ENCODE measurements at places on chromosomes 7 and 10.

DNA sequence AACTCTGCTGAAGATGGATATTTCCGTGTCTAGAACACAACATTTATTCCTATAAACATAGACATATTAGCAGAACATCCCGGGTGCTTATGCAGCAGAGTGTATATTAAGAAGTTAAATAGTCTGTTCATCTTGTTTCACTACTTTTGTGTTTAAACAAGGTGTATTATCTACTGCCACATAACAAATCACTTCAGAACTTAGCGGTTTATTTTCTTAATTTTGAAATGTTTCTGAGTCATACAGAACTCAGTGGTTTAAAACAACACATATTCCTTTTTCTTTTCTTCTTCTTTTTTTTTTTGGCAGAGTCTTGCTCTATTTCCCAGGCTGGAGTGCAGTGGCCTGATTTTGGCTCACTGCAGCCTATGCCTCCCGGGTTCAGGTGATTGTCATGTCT, 25.8 kb downstream of the DENND10 start:
- no peak for DNase-seq

DNA sequence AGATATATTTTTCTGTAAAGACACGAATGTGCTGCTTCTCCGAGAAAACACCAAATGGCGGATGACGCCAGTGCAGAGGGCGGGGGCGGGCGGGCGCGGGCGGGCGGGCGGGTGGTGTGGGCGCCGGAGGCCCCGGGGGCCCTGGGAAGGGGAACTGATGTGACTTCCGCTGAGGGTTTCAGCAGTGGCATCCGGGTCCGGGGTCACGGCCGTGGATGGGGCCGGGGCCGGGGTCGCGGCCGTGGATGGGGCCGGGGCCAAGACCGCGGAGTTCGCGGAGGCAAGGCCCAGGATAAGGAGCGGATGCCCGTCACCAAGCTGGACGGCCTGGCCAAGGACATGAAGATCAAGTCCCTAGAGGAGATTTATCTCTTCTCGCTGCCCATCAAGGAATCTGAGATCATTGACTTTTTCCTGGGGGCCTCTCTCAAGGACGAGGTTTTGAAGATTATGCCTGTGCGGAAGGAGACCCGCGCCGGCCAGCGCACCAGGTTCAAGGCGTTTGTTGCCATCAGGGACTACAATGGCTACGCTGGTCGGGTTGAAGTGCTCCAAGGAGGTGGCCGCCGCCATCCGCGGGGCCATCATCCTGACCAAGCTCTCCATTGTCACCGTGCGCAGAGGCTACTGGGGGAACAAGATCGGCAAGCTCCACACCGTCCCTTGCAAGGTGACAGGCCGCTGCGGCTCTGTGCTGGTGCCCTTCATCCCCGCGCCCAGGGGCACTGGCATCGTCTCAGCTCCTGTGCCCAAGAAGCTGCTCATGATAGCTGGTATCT, 20.3 kb upstream of the IGF2BP3 start:
- no peak for DNase-seq

DNA sequence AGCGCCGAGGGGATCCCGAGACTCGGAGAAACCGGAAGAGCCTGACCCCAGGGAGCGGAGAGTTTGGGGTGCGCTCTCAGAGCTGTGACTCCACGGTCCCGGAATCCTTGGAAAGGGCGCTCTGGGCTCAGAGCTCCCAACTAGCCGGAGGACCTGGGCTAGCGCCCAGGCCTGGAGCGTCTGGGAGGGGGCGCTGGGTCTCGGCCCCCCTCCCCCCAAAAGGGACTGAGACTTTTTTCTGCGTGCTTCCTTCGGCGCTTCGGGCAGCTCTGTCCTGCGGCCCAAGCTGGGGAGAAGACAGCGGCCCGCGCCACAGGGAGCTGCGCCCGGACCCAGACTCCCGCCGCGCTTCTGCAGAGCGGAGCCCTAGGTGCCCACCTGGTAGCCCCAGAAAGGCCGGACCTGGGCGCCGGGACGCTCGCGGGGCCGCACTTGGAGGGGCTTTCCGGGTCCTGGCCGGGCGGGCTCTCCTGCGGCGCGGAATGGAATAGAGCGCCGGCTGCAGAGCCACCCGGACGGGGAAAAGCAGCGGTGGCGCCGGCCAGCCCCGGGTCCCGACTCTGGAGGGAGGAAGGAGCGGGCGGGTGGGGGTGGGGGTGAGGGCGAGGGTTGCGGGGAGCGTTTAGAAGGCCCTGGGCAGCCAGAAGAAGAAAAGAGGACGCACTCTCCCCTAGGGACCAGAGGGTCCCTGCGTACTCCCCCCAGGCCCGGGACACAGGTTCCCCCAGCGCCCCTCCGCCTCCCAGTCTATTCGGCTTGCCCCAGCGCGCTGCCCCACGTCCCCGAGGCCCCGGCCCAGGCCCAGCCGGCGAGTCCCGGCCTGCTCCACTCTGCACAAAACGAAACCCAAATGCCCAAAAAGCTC, 4.7 kb downstream of the ZNF503 start:
- DNase-seq = no peak

DNA sequence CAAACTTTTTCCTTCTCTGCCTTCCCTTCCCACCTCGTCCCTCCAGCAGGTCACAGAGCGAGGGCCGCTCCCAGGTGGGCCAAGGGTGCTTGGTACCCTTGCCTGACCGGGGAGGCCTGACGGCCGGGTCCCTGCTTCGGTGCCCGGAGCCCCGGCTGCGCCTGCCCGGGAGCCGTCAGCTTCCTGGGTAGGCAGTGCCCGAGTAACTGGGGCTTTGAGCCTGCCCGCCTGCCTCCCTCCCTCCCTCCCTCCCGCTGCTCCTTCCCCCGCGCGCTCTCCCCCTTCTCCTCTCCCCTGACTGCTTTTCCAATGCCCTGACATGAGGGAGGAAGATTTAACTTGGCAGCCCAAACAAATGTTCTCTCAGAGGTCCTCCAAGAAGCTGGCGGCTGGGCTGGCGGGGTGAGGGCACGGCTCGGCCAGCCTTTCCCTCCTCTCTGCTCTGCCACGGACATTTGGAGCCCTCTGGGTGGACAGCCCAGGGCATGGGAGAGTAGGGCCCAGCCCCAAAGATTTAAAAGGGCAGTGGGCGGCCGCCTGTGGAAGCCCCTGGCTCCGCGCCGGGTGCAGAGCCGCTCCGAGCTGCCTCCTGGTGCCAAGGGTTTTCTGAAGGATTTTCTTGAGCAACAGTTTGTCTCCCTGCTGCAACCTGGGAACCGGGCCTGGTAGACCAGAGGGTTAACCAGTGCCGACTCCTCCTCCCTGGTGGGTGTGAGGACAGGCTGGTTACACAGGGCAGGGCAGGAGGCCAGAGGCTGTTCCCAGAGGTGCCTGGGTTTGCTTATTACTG, 2.0 kb downstream of the ZMIZ1 start:
- no peak for DNase-seq

GRCh38 chr7:48741545-48741944, 182.8 kb upstream of the CDC14C start:
- no peak for DNase-seq

GRCh38 chr7:116679500-116679899, 7.5 kb downstream of the MET start:
- no peak for DNase-seq

GRCh38 chr10:117047947-117048346, 43.0 kb upstream of the SHTN1 start:
- no peak for DNase-seq

GRCh38 chr7:36478745-36479144, 89.1 kb downstream of the ANLN start:
- no peak for DNase-seq

GRCh38 chr10:9198611-9199010, 1144.1 kb downstream of the GATA3 start:
- DNase-seq = no peak

DNA sequence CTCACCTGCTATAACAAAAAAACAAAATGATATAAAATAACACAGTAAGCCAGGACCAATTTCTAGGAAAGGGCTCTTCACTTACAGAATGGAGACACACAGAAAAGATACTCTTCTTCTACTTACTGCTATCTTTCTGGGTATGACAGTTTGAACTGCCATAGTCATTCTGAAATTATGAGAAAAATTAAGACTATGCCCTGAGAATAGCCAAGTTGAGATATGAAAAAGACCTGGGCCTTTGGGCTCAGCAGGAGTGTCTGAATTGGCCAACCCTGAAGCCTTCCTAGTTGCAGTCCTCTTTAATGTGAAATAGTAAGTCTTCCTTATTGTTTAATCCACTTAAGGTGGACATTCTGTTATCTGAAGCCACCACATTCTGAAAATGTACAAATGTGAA, 519.5 kb downstream of the GRID1 start:
- DNase-seq = no peak

GRCh38 chr7:112124061-112124766, 82.0 kb downstream of the DOCK4 start:
- DNase-seq = no peak

DNA sequence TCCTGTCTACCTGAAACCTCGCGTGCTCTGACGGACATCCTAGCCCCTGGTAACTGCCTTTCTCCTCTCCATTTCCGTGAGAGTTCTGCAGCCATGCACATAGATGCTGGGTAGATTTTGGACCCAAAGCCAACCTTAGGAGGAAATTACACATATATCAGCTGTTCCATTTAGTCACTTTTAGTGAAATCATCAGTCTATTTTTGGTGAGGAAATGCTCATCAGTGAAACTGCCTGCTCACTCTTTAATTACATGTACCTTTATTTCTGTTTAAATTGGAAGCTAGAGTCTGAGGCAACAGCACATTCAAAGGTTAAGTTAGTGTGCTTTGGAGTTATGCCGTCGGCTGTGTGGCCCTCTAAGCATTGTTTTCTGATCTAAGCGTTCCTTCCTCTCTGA, 231.3 kb downstream of the WDR37 start:
- no peak for DNase-seq

GRCh38 chr10:132548869-132549268, 11.3 kb downstream of the INPP5A start:
- no peak for DNase-seq

DNA sequence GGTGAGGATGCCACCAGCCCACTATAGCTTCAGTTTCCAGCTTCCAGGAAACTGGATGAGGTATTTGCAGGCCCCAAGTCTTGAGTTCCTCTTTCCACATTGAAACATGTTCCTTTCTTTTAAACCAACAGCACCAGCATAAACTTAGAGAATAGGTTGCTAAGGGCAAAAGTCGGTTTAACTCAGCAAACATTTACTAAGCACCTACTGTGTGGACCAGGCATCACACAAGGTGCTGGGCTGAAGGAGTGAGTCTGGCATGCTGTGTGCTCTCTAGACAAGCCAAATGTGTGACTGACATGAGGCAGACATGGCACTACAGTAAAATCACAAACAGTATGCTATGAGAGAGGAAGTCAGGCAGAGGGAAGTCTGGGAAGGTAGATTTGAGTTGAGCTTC, 11.0 kb upstream of the RASSF4 start:
- DNase-seq = no peak

DNA sequence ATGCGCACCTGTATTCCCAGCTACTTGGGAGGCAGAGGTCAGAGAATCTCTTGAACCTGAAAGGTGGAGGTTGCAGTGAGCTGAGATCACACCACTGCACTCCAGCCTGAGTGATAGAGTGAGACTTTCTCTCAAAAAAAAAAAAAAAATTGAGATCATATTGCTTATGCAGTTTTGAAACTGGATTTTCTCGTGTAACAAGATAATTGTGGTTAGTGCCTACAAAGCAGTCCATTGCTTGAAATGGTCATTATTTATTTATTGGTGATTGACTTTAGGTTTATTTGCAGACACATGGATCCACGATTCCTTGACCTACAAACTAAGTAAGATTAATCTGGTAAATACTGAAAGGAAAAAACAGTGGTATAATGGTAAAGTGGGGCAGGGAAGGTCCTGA, 149.8 kb downstream of the TAX1BP1 start:
- DNase-seq = no peak

- DNase-seq = no peak
Measured at GRCh38 chr10:8979976-8980375, 925.5 kb downstream of the GATA3 start.

DNA sequence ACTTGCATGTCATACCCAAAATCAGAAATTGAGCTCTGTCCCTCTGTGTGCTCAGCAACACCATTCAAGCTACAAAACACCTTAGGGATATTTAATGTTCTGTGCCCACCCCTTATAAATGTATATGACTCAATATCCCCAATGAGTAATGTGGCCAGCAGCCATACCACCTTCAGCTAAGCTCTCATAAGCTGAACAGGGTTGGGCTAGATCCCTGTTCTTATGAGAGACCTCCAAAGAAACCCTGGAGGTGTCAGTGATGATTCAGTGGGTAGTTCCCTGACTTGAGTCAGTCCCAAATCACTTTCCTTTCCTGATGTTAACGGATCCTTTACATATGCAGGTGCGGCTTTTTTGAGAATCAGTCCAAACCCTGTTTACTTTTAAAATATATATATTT, 253.8 kb downstream of the CREB5 start:
- no peak for DNase-seq

- no peak for DNase-seq
Measured at GRCh38 chr7:99626661-99627060, 9.9 kb downstream of the ZSCAN25 start.

- DNase-seq = no peak
Measured at GRCh38 chr10:97539523-97540200, 32.9 kb upstream of the ANKRD2 start.

DNA sequence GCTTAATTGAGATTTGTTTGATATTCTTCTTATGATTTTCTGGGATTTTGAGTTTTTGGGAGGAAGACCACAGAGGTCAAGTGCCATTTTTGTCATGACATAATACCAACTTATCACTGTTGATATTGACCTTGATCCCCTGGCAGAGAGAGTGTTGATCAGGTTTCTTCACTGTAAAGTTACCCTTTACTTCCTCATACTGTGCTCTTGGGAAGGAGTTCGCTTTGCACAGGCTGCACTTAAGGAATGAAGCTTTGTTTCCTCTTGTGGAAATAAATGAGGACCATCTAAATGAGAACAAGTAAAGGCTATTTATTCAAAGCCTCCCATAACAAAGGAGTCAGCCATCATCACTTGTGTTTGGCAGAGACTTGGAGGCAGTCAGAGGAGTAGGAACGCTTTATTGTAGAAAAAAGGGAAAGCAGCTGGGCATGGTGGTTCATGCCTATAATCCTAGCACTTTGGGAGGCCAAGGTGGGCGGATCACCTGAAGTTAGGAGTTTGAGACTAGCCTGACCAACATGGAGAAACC, 16.1 kb downstream of the ST7 start:
- DNase-seq = no peak

All from cortex of kidney (tissue), 1 donor.